ENCODE measurements at places on chromosomes 3 and 15.

DNA sequence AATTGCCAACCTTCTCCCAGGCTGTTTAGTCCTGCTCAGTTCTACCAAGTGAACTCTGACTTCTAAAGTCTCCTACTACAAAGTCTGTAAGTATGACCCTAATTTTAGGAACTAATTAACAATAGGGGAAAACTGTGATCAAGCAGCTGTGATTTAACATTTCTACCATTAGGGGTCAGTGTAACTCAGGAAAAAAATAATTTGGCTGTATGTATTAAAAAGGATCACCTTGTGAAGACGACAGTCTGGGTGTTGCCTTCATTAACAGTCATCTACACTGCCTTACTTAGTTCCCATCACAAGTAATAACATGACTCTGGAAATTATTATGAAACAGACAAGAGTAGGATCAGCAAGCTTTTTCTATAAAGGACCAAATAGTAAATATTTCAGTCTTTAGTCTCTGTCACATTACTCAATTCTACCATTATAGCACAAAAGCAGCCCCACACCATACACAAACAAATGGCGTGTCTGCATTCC, 4.2 kb upstream of the NPHP3 start:
- DNase-seq: no peak

DNA sequence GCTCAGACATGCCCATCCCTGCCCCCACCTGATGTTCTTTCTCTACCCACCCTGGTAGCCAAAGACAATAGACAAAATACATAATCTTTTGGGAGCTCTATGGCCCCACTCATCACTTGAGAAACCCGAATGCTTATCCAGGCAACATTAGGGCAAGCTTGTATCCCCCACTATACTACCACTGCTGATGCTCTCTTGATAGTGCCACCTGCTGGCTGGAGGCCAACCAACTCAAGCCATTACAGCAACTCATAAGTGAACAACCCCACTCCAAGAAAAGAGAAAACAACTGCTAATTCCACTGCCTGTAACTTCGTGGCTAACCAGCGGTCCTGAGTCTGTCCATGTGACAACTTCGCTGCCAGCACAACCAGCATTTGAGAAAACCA, 342.5 kb upstream of the TGFBR2 start:
- no peak for DNase-seq

DNA sequence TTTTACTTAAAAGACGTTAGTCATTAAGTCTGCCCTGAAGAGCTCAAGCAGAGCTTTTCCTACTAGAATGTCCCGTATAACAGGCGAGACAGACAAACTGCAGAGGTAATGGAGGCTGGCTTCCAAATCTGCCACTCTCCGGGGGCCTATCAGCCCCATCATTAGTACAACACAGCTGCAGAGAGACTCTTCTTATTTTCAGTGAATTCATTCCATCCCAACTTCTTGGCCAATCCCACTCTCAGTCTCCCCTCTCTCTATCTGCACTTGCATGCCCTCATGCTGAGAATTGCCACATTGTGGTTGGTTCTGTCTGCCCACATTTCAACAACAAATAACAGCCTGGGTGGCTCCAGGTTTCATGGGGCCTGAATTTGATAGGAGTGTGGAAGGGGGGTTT, 412.7 kb downstream of the ERC2 start:
- no peak for DNase-seq

DNA sequence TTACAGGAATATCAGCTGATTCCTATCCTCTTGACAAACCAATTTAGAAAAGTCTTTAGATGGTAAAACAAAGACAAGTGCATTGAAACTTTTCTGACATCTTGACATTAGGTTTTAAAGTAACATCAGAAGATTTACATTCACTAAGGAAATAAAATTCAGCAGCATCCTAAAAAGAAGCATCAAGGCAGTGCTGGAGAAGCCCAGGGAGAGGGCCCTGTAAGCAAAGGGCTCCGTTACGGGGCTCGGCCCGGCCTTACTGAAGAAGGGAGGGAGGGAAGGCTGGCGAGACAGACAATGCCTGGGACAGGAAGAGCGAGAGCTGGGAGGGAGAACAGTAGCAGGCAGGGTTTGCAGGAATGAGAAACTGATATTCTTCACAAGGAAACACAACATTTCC, 39.3 kb downstream of the RUBCN start:
- no peak for DNase-seq

DNA sequence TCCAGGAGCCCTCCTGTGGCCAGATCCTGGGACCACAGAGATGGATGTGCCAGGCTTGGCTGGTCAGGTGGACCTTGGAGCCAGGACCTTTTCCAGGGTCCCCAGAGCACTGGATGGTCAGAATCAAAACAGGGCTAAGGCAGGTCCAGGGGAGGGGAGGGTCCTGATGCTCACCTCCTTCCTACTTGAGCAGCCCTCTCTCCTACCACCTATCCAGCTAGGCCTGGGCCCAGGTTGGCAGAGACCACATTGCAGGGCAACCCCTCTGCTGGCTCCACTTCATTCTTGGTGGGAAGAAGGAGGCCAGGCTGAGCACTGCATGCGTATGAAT, 28.5 kb upstream of the SFMBT1 start:
- DNase-seq: peak; percentile 4

DNA sequence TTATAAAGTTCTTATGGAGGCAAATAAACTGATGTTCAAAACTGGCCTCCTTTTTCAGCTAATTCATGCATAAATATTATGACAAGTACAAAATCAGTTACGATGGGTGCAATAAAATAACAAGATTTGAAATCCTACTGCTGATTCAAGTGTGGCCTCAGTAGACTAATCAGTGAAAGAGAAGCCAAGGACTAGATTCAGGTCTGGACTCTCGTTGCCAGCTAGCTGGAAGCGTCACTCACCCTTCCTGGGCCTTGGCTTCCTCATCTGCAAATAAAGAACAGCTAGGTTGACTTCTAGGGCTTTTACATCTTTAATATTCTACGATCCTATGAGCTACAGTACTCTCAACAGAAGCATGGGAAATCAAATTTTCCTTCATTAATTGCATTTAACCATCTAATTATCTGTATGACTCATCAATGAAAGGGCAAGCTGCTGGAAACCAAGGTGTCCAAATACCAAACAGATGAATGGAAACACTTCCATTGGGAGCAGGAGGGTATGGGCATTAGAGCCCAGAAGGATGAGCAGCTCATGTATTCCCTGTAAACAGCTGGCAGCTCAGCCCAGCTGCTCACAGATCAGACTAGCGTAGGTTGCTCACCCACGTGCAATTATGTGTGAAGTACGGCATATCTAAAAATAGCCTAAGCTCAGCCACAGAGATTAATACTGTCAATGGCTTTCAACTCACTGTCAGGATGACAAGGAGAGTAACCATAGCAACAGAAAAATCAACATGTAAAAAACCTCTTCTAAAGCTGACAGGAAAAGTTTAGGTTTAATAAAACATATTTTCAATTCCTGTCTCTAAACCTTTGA, 294.8 kb downstream of the PLCL2 start:
- DNase-seq: no peak

DNA sequence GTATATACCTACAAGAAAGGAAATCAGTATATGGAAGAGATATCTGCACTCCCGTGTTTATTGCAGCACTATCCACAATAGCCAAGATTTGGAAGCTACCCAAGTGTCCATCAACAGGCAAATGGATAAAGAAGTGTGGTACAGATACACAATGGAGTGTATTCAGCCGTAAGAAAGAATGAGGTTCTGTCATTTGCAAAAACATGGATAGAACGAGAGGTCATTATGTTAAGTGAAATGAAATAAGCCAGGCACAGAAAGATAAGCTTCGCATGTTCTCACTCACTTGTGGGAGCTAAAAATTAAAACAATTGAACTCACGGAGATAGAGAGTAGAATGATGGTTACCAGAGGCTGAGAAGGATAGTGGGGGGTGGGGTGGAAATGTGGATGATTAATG, 53.1 kb downstream of the FAM81A start:
- DNase-seq: no peak

DNA sequence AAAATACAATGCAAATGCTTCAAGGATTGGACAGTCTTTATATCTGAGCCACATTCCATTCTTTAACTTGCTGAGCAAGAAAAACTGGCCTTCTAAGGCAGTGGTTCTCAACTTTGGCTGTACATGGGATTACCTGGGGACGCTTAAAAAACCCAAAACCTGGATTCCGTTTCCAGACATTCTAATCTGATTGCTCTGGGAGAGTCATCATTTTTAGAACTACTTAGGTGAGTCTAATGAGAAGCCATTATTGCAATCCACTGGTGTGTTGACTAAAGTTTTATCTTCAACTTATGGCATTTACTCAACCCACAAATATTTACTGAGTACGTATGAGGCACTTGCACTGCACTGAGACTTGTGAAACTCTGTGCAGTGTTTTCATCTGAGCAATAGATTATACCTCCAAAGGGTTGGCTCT, 195.7 kb upstream of the ATP11B start:
- no peak for DNase-seq

DNA sequence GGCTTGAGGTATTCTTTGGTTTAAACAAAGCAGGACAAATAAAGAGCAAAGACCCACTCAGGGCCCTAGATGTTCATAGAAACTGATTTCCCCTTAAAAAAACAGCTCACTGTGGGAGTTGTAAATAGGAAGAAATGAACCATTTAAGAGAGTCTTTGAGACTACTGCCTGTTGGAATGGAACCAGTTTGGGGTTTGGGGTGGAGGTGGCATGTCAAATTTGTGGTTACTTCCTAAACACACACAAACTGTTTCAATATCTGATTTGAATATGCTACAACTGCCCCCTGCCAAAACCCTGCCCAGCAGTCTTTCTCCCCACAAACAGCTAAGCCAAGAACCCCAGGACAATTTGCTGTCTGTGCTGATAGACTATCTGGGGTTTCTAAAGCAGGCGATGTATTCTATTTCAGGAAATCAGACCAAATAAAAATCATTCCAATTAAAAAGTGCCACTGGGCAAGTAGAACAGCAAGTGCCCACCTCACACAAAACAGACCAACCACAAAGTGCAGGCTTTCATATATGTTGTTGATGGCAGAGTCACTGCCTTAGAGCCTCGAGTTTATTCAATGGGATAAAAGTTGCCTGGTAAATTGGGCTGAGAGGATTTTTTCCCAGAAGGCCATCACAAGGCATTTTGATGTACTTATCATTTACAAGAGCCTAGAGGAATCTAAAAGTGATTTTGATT, 293.9 kb upstream of the PROK2 start:
- DNase-seq: no peak

- no peak for DNase-seq
Observed at GRCh38 chr3:167861649-167862048, 126.1 kb downstream of the SERPINI1 start.

DNA sequence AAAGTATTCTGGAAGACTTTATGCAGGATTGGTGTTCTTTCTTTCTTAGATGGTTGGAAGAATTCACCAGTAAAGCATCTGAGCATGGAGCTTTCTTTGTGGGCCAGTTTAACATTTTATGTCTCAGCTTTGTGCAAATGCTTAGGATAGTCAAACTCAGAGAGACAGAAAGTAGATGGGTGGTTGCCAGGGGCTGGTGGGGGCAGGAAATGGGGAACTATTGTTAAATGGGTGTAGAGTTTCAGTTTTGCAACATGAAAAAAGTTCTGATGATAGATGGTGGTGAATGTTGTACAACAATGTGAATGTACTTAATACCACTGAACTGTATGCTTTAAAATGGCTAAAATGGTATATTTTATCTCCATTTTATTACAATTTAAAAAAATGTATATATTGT, 24.8 kb downstream of the SPCS1 start:
- no peak for DNase-seq

DNA sequence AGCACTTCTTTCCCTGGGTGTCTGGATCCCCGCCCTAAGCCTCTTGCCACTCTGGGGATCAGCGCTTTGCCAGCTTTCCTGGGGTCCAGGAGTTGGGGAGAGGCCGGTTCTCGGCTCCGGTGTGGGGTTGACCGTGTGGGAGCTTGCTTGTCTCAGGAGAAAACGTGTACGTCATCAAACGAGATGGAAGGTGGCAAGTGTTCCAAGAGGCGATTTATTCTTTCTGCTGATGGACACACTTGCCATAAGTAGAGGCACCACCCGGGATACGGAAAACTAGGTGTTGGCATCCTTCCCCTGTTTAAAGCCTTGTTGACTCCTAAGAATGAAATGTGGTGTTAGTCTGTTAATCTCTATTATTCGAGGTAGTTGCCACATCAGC, 295 bp downstream of the ZWILCH start:
- DNase-seq: no peak

DNA sequence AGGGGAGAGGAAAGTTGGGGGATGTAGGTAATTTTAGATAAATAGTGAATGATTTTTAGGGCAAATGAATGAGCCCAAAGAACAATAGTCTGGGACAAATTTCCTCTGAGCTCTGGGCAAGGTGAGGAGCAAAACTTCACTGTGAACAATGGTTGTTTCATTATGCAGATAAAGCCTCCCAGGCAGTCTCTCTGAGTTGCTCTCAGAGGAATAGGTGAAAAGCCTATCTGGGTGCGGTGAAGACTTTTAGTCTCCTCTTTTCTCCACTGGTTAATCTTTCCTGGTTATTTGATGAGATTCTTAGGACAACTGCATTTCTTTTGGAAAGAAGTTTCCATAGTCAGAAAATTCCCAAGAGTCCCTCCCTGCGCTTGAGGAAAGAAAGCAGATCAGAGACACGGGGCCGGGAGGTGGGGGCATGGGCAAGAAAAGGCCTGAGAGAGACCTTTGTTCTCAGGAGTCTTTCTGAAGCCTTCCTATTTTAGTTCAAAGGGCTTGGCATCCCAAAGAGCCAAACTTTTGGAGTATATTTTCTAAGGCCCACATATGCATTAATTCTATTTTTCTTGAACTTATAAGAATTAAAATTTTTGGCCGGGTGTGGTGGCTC, 353.6 kb upstream of the SLCO3A1 start:
- DNase-seq: no peak

DNA sequence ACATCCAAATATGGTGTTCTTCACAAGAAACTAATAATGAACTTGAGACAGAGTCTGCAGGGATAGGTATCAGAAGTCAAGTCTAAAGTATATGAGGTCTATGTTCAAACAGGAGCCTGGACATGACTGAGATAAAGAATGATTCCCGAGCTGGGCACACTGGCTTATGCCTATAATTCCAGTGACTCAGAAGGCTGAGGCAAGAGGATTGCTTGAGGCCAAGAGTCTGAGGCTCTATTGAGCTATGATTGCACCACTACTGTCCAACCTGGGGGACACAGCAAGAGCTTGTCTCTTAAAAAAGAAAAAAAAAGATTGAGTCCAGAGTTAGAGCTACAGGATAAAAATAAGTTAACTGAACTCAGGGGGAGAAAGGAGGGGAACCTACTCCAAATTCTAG, 246.5 kb downstream of the LRRN1 start:
- DNase-seq: no peak

- no peak for DNase-seq
Observed at GRCh38 chr3:4786431-4786830, 192.8 kb upstream of the BHLHE40 start.

DNA sequence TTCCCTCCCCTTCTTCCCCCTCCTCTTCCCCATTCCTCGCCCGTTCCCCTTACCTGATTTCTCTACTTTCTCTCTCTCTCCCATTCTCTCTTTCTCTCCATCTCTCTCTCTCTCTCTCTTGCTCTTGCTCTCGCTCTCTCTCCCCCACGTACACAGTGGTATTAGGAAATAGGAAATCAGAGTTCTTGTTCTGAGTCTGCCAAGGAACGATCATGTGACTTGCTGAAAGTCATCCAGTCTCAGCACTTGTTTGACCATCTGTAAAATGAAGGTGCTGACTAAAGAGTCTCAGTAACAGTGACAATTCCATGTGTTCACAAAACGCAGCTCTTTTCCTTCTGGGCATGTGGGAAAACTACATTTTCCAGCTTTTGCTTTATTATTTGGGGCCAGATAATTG, 445.0 kb upstream of the TGFBR2 start:
- DNase-seq: no peak
